NCI-H2081 (cell line): ENCODE measurements at places on chromosomes 7 and 10.
A peak's percentile ranks its signal among the peaks of the same experiment; 100 is the strongest.

- DNase-seq, result no peak
Measured at GRCh38 chr10:94218493-94219183, 144.1 kb downstream of the NOC3L start.

- DNase-seq, result no peak
Measured at GRCh38 chr10:110510086-110510485, 12.4 kb downstream of the DUSP5 start.

- no peak for DNase-seq
Measured at GRCh38 chr10:30987463-30987862, 44.2 kb downstream of the ZNF438 start.

- no peak for DNase-seq
Measured at GRCh38 chr10:58508316-58508715, 4.4 kb upstream of the BICC1 start.

- no peak for DNase-seq
Measured at GRCh38 chr7:117062300-117062699, 109.0 kb downstream of the ST7 start.

DNA sequence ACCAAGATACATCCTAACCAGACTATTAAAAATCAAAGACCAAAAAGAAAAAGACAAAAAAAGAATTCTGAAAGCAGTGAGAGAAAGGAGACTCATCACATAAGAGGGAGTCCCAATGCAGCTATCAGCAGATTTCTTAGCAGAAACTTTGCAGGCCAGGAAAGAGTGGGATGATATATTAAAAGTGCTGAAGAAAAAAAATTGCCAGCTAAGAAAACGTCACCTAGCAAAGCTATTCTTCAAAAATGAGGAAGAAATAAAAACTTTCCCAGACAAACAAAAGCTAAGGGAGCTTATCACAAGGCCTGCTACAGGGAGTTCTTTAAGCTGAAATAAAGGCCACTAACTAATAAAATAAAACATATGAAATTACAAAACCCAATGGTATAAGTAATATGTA lies 40.5 kb upstream of the CDK6 start:
- no peak for DNase-seq

GRCh38 chr7:20514364-20514763 lies 101.1 kb upstream of the ABCB5 start:
- peak; percentile 89 for DNase-seq

- no peak for DNase-seq
Measured at GRCh38 chr10:87706731-87707130, 47.1 kb downstream of the PAPSS2 start.

DNA sequence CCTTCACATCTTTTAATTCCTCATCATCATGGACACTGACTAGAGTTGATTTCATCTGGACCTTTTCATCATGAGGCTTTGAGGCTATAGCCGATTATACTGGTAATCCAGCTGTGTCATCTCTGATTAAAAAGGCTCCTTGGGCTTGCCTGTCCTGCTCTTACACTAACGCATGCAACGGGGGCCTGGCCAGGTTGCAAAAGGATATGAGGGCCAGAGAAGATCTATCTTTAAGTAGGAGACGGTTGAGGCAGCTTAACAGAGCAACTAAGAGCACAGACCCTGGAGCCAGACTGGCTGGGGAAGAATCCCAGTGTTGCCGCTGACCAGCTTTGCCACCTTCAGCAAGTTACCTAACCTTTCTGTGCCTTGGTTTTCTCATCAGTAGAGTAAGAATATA lies 211.5 kb downstream of the PTEN start:
- no peak for DNase-seq

- DNase-seq, result no peak
Measured at GRCh38 chr10:49253340-49253906, 45.5 kb upstream of the C10orf71 start.

DNA sequence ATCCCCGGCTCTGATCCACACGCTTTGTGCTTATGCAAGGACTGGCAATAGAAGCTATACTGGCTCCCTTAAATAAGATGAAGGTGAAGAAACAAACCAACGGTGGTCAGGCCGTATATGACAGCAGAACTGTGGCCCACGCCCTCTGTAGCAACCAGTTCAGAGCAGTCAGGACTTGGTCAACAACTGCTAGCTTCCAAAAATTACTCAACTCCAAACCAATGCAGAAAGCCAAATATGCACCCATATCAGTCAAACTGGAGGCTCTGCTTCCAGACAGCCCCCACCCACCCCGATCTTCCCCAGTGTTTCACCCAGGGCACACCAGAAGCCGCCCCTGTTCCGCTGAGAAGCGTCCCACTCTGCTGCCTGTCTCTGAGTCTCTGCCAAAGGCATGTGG lies 222.3 kb upstream of the MGMT start:
- DNase-seq, result no peak
